Natural killer cell treated with Interleukin-12 subunit alpha and Interleukin-12 subunit beta and Interleukin-15 and Interleukin-18, amount 100 ng/mL, for 72 hours (primary cell): ENCODE measurements at places on chromosomes 3 and 15.
A peak's percentile ranks its signal among the peaks of the same experiment; 100 is the strongest.

DNA sequence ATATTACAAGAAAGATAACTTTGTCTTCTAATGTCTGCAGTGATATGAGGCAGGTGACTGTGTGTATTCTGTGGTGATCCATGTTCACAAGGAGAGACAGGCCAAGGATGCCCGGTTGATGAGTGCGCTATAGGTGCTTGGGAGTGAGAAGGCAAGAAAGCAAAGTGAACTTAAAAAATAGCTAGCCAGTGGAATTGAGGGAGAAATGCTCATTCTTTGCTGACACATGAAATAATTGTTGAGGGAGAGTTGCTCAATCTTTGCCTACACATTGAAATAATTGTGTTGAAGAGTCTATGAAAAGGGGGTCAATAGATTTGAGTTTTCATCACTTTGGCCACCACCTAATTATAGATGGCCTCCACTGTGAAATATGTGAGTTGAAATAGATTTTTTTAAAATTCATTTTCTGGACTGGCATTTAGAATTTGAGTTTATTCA is 156.3 kb downstream of the LPP start:
- DNase-seq: no peak

DNA sequence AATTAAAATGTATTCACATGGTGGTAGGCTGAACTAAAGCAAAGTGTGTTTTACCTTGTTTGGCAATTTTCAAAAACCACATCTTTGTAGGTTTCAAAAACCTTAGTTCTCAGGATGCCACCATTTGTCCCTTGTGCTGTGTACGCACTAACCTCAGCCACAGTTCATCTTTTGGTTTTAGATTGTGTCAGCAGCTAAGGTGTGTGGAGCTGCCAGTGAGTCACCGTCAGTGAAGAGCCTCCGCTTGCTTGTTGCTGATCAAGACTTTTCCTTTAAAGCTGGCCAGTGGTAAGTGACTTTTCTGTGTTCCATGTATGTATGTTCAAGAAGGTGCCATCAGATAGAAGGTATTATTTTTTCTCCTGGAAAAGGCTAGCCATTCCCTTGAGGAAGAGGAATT is 21.1 kb downstream of the OXNAD1 start:
- peak; percentile 77 for DNase-seq

GRCh38 chr15:65051266-65051665 is 6.1 kb downstream of the SLC51B start:
- DNase-seq: no peak

DNA sequence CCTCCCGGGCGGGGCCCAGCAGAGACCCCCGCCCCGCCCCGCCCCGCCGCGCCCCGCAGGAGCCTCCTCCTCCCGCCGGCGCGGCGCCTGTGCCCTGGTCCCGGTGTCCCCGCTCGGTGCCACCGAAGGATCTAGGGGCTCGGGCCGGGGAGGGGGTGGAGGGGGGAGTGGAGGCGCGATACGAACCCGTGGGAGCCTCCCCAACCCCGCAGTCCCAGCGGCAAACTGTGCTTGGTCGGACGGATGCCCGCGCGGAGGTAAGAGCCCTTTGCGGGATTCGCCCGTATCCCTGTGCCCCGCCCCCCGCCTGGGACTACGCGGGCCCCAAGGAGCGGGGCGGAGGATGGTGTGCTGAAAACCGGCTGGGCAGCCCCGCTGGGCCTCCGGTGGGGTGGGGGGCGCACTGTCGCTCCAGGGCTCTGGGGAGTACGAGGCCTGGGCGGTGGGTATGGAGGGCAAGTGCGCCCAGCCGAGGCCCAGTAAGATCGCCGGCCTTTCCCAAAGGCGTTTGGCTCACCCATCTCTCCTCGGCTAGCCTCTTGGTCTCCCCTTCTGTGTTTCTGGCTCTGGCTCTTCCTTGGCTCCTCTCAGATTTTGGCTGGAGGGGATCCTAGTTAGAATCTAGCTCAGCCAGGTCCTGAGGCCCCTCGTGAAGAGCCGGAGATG is 65.6 kb upstream of the POLG start:
- no peak for DNase-seq

- no peak for DNase-seq
Measured at GRCh38 chr3:101932326-101933068, 83.2 kb downstream of the NFKBIZ start.

DNA sequence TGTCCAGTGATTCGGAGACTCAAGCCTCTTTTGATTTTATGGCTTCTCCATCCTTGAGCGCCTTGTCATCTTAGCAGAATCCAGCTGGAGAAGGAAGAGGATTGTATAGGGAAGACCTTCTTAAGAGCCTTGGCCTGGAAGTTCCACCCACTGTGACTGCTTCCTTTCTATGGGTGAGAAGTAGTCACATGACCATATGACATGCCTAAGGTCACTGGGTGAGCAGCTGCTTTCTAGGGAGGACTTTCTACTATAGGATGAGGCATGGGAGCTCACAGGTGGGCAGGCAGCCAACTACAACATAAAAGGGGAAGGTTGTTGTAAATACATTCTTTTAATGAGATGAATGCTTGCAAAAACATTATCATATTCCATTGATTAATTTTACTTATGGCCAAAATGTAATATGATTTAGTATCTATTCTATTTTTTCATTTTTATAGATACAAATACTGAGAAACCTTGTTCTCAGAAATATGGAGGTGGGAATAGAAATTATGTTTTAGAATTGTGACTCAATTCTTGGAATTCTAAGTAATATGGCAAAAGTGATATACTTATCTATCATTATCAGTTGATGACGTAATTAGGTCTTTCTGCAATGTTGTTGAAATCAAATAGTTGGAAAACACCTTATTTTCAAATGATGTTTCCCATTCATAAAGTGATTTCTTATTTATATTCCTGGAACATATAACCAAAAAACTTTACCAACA is 53.6 kb upstream of the MINAR1 start:
- no peak for DNase-seq

DNA sequence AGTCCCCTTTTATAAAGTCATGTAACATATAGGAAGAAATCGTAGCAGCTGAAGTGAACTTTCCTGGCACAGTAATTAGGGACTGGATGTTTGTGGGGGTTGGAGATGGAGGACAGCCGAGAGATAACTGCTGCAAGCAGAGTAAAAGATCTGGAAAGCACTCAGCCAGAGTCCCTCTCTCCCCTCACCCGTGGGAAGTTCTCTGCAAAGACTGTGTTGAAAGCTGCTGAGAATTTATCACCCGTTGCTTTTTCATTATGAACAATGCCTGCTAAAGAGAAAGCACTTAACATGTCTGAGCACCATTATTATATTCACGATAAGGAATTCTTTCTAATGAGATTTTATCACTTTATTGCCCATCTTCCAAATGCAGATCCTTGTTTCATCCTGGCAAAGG is 248.8 kb downstream of the SHOX2 start:
- DNase-seq: no peak

DNA sequence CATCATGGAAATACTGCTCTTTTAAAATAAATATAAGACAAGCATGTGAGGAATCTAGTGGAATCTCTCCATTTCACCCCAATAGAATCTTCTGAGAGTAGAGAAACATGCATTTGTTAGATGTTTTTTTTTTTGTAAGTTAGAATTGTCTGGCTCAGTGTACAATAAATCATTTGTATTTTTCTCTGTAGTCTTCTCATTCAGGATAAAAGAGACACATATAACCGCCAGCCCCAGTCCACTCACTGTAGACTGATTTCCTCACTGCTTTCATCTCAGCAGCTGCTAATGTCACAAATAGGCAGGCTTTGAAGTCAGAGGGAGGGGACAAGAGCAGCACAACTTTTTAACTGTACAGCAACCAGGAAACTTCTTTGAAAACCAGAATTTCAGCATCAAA is 140.2 kb upstream of the RBMS3 start:
- DNase-seq: no peak

GRCh38 chr15:81299156-81299555 is 24.8 kb downstream of the STARD5 start:
- peak; percentile 20 for DNase-seq

DNA sequence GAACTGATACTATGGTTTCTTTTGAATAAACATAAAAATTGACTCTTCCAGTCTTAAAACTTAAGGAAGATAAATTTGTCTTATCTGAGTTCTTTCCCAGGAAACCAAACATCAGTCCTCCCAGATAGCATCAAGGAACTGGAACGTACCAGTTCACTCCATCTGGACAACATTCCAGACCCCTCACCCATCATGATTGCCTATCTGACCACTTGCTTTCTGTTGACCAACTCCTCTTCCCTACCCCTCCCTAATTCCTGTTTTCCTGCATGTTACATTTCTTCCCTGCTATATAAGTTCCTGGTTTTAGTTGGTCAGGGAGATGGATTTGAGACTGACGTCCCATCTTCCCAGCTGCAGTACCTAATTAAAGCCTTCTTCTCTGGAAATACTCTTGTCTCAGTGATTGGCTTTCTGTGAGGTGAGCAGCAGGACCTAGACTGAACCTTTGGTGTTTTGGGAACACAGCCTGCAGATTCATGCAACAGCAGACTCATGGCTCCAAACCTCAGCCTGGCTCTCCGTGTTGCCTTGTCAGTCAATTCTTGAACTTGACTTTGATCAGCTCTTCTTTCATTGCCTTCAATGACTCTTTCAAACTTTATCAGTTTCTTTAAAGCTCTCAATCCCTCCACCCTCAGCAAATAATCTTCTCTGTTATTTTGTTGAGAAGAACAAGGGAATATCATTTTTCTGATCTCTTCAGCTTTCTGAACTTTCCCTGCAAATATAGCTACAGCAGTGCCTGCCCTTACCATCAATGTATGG is 123.6 kb downstream of the RPL22L1 start:
- no peak for DNase-seq

- no peak for DNase-seq
Measured at GRCh38 chr3:151604891-151605290, 128.8 kb upstream of the AADACL2 start.

- no peak for DNase-seq
Measured at GRCh38 chr15:45943240-45943639, 308.4 kb downstream of the SQOR start.

- no peak for DNase-seq
Measured at GRCh38 chr3:124824286-124824915, 62.8 kb downstream of the ITGB5 start.

- DNase-seq: no peak
Measured at GRCh38 chr15:68259883-68260282, 17.7 kb upstream of the FEM1B start.

- no peak for DNase-seq
Measured at GRCh38 chr15:62412686-62413085, 247.6 kb upstream of the C2CD4B start.

- DNase-seq: peak; percentile 83
Measured at GRCh38 chr3:120417272-120417911, 33.4 kb downstream of the FSTL1 start.

DNA sequence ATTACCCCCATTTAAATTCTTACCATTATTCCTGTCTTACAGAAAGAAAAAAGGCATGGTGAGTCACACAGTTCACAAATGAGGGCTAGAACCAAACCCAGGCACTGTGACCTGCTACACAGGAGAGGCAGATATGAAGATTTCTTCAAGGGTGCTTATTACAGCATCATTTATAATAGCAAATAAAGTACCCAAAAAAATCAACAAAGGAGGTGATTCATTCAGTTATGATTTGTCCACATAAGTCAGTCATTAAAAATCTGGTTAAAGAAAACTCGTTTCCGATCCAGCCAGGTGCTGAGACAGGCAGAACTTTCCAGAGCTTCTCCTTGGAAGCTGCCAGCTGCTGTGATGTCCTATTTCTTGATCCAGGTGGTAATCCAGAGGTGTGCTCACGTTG is 7.5 kb upstream of the LOXL1 start:
- peak; percentile 26 for DNase-seq

DNA sequence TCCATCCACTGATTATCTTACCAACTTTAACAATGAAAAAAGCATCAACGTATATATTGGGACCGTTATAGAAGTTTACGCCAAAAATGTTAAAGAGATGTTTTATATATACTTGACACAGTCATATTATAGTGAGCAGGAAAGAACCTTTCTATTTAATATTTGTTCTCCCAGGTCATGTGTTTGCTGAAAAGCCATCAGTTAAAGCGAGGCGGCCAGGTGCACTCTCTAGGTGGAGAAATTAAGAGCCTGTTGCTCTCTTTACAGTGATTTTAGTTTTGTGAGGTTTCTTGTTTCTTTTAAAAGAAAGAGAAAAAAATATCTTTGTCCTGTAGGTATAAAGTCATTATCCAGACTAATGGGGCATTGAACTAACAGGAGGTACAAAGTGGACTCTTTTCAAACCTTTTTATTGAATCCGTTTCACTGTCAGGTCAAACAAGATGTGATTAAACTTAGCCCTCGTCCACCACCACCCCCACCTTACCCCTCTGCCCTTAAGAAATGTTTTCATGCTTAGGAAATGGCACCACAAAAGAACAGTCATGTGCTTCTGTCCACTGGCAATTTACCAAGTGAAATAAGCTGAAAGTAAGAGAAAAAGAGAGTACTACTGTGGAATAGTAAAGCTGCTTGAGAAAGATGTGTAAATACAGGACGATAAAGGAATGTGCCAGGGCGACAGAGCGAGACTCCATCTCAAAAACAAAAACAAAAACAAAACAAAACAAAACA is 279.9 kb downstream of the PTPRG start:
- no peak for DNase-seq

DNA sequence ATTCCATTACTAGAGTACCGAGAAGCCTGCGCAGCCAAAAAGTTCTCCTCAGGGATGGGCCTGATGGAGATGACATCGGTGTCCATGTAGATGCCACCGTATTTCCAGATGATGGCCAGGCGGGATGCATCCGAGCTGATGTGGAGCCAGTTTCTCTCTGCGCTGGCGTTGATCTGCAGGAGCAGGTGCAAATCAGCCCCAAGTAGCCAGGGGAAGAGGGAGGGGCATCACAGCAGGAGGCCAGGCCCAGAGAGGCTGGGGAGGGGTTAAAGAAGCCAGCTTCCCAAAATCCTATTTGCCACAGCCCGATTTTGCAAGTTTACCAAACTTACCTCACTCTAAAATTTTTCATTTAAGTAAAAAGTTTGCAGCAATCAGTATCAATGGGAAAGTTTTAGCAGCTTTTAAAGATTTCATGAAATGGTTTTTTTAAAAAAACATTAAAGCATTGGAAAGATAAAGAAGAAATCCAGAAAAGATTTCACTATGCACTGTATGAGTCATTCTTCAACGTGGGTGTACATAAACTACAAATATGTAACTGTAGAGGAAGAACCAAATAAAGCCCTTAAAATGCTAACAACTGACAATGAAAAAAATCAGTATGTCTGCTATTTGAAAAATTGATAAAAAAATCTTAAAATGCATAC is 7.4 kb downstream of the A4GNT start:
- no peak for DNase-seq

GRCh38 chr15:73602446-73602843 is 30.7 kb downstream of the NPTN start:
- DNase-seq: no peak

GRCh38 chr15:64854526-64854925 is 12.8 kb downstream of the PLEKHO2 start:
- no peak for DNase-seq

GRCh38 chr3:170469151-170470062 is 50.7 kb downstream of the CLDN11 start:
- no peak for DNase-seq

- DNase-seq: no peak
Measured at GRCh38 chr3:181174022-181174421, 184.5 kb upstream of the DNAJC19 start.

- DNase-seq: no peak
Measured at GRCh38 chr3:31936420-31937060, 44.5 kb downstream of the OSBPL10 start.

GRCh38 chr3:55160241-55160983 is 232.6 kb upstream of the LRTM1 start:
- no peak for DNase-seq

GRCh38 chr15:44804298-44805046 is 68.1 kb downstream of the TRIM69 start:
- DNase-seq: no peak

- no peak for DNase-seq
Measured at GRCh38 chr3:187255314-187255713, 36.2 kb downstream of the MASP1 start.

GRCh38 chr3:140850210-140850955 is 91.3 kb upstream of the SLC25A36 start:
- no peak for DNase-seq
